ENCODE measurements at places on chromosomes 6 and 20. TPM values are rescaled to one million over a fixed set of nuclear protein-coding genes. Genes with fewer than 3 reads are reported as not detected.

DNA sequence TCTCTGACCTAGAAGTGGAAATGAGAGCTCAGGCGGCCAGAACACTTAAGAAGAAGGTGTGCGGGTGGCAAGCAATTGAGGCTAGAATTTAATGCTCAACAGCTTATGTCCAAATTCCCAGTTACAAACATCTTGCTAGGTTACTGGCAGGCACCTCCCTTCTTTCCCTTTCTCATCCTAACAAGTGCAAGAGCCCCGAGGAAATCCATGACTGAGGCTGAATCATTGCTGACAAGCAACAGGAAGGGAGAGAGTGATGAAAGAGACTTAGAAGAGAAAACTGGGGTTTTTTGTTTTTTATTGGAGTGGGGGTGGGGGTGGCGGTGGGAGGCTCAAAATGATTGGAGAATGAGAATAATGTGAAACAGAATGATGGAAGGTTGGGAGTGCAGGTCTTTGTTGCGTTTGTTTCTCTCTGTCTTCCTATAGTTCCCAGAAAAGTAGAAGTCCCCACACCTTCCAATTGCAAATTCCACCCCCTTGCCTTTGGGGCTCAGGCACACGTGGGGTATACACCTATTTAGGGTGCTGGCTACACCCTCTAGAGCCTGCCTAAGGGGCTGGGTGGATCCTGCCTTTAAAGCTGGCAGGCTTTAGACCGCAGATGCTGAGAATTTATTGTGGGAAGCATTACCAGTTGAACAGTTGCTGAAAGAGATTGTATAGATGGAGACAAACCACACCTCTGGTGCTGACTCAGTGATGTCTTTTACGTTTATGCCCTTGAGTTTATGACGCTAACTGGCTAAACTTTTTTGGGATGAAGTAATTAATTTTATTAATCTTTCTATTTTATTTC, 1.4 kb downstream of the FAM83B start:
- peak; percentile 32 for DNase-seq

DNA sequence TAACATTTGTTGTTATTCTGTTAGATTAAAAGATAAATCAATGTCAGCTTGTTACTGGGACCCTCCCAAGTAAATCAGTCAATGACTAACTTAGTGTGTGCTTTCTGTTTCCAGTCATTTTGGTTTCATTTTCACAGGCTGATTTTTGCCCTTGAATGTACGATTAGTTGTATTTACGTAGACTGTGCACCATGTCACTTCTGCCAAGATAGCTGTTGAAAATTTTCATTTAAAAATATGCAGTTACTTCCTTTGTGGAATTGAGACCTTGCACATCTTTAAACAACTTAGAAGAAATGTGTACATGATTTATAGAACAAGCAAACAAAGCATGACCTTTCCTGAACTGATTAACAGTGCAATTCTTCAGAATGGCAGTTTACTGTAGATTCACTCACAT, 944.8 kb upstream of the CITED2 start:
- peak; percentile 36 for DNase-seq

MOG gene
- not detected for total RNA-seq

C4B gene
- total RNA-seq: 6.5 TPM

- no peak for DNase-seq
These were observed 11.3 kb downstream of the TULP4 start for GRCh38 chr6:158323561-158323958.

POM121L2 gene
- not detected for total RNA-seq

DNA sequence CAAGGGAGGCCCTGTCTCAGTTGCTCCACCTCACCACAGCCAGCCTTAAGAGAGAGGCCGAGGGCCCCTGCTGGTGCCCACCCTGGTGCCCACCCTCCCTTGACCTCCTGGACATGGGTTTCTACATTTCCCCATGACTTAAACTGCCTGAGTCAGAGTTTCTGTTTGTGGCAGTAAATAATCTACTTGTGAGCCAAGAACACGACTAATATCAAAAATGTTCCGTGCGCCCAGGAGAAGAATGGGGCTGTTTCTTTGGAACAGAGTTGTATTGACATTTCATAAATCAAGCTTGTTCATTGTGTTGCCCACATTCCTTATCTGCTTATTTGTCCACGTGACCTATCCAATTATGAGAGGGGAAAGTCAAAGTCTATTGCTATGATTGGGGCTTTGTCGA, 143.5 kb downstream of the ANKRD60 start:
- DNase-seq: no peak

BPI gene
- 0.10 TPM for total RNA-seq

DNA sequence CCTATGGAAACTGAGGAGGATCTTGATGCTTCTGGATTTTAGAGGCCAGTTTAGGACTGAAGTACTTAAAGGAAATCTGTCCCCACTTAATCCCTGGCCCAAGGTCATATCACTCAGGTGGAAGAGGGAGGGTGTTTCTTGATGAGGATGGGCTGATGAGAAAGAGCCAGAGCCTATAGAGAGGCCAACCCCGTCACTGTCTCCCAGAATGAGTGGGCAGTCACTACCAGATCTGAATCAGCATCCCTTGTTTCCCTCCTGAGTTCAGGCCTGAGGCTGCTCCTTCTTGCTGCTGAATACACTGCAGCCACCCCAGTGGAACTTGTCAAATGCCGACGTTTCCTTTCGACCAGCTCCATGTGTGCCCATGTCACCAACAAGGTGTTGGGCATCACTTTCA, 14.8 kb downstream of the ARMC12 start:
- no peak for DNase-seq

DNA sequence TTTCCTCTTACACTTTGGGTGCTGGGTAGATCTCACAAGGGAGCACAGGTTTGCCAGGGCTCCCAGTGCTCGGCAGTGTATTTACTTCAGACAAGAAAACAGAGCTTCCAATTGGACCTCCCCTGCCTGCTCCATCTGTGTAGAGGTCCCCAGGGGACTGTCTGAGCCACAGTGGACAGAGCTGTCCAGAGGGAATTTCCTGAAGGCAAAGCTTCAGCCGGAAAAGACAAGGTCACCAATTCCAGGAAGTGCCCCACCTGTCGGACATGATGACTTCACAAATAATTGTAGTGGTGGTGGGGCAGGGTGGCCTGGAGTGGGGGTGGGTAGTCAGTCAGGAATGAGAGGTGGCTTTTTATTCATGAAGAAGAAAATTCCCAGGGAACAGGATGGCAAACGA, 18.6 kb downstream of the ADGRF5 start:
- no peak for DNase-seq

GRCh38 chr6:155014670-155015300, 19.7 kb downstream of the TIAM2 start:
- DNase-seq: no peak

DNA sequence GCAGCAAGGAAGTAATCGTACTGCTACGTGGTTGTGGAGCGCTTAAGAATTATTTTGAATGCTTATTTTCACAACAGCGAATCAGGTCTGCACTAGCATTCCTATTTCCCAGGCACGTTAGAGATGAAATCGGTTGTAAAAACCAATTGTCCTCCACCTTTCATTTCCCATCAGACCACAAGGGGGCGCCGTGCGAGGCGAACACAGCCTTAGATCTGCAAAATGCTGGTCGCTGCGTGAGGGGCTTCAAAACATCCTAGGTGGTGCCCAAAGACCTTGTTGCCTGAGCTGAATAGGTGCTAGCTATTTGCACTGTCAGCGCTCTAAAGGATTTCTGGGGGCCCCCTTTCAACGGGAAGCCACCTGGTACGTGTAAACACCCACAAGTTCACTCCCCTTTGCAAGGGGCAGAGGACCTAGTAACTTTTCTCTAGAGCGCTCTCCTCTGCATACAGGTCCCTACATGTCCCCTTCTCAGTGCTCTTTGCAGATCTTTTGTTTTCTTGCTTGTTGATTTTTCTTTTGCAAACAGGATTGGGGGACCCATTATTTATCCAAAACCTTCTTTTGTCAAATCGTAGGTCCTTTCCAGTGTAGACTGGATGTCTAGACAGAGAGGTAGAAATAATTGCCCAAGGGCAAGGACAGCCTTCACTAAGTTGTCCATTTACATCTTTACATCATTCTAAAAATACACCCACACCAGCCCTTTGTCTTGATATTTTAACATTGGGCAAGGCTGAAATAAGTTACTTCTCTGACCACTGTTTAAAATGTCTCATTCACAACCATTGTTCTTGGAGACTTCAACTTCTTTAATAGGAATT, 59.8 kb downstream of the NEDD9 start:
- peak; percentile 25 for DNase-seq

DNA sequence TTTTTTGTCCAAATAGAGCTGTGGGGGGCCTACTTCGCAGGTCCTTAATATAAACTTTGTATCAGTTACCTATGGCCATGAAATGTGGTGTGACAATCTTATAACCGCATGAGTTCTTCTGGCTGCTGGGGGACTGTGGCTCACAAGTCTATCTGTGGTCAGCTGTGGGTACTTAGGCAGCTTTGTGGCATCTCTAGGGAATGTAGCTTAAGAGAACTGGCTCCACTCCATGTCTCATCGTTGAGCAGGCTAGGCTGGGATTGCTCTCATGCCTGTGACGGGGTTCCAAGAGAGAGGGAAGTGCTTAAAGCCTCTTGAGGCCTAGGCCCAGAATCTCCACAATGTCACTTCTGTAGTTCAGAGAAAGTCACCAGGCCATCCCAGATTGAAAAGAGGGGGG, 140.5 kb downstream of the BTBD3 start:
- DNase-seq: peak; percentile 74

IMPG1 gene
- total RNA-seq: 0.14 TPM

DNA sequence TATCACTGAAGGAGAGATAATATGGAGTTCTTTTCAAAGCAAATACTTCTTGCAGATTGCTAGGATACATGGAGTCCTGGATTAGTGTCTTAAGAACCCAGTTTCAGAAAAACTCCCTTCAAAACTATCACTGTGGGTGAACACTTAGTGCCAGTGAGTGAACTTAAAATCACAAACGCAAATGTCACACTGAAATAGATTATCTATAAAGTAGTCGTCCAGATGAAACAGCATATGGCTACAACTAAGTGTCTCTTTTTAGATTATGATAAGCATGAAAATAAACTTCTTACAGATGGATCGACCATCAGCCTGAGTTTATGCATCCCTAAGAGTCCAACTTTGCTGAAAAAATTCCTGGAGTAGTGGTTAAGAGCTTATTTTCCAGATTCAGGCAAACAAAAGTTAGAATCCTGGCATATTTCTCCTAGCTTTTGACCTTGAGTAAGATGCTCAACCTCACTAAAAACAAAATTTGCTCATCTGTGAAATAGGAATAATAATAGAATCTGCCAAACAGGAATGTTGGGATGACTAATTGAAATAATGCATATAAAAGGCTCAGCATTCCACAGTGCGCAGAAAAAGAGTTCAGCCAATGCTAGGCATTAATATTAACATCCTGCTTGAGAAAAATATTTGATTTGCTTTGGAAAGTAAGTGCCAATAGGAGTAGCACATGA, 70.4 kb downstream of the DOK5 start:
- no peak for DNase-seq

SLC17A1 gene
- not detected for total RNA-seq

SMPDL3A gene
- total RNA-seq: 12.9 TPM

TUBB2A gene
- total RNA-seq: 46.3 TPM

DNA sequence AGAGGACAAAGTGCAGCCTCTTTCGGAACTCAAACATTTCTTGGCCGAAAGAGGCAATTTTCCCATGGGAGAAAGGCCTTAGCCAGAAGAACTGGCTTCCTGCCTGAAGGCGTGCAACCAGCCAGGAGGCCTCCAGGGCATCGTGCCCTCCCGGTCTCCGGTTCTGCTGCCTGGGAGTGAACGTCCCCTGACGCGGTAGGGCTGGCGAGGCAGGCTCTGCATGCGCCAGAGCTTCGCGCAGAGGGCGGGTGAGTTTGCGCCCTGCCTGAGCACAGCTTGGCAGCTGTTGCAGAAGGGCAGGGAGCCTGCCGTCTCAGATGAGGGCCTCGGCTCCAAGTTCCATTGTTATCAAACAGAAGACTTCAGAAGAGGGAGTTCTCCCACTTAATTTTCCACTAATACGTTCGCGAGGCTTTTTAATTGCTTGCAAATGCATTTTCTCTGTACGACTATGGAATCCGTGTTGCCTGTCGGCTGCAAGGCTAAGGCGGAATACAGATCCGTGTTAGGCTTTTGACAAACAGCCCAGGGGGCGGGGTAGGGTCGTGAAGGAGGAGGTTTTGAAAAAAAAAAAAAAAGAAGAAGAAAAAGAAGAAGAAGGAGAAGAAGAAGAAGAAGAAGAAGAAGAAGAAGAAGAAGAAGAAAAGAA, 5.5 kb upstream of the TFAP2D start:
- DNase-seq: no peak

CLVS2 gene
- total RNA-seq: not detected

DNA sequence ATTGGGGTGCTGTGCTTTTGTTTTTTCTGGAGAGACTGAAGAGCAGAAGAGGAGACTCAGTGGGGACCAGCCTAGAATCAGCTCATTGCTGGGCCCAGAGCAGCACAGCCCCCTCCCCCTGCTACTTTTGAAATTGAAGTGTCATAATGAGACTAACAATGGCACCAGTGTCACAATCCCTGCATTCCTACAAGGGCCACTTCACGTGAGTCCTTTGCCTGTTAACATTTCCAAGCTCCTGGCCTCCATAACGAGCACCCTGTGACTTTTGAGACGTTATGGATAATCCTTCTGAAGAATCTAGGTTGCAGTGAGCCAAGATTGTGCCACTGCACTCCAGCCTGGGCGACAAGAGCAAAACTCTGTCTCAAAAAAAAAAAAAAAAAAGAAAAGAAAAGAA, 41.7 kb downstream of the CNBD2 start:
- DNase-seq: no peak

WFDC10B gene
- total RNA-seq: not detected

GRCh38 chr20:51386586-51386985, 155.9 kb downstream of the NFATC2 start:
- DNase-seq: no peak

GRCh38 chr20:48716086-48716485, 111.7 kb downstream of the PREX1 start:
- DNase-seq: no peak

GRCh38 chr6:42295181-42295580, 77.5 kb upstream of the MRPS10 start:
- DNase-seq: no peak

DNA sequence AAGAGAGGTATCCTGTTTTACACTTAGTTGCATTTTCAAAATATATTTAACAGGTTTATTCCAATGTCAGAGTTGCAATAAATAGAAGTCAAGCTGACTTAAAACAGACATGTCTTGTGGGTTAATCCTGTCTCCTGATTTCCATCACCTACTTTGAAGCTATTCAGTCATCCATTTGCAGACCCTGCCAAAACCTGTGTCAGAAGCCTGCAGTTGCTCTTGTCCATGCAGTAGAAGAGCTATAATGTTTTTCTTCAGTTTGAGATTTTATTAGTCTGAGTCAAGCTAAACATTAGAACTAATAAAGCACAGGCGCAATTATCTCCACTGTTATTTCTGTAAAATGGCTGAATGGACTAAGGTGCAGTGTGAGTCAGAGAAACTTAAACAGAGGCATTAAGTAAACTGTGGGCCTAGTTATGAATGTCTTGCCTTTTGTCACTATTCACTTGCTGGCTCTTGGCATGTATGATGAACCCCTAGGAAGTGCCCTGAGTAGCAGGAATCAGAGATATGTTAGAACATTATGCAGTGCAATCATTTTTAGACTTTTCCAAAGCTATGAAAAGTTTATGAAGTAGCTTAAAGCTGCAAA, 11.0 kb upstream of the HDGFL1 start:
- no peak for DNase-seq

Data from H4 (cell line).